D721Med (cell line): ENCODE measurements at places on chromosomes 4 and X.

- DNase-seq = no peak
These were observed 8.2 kb downstream of the ATP5ME start for GRCh38 chr4:665751-666435.

- no peak for DNase-seq
These were observed 60.1 kb downstream of the SEPTIN11 start for GRCh38 chr4:77009511-77010115.

- DNase-seq = no peak
These were observed 76.1 kb downstream of the SLC9A6 start for GRCh38 chrX:136061286-136061685.

- DNase-seq = no peak
These were observed 2.1 kb downstream of the GSTCD start for GRCh38 chr4:105710678-105711077.

DNA sequence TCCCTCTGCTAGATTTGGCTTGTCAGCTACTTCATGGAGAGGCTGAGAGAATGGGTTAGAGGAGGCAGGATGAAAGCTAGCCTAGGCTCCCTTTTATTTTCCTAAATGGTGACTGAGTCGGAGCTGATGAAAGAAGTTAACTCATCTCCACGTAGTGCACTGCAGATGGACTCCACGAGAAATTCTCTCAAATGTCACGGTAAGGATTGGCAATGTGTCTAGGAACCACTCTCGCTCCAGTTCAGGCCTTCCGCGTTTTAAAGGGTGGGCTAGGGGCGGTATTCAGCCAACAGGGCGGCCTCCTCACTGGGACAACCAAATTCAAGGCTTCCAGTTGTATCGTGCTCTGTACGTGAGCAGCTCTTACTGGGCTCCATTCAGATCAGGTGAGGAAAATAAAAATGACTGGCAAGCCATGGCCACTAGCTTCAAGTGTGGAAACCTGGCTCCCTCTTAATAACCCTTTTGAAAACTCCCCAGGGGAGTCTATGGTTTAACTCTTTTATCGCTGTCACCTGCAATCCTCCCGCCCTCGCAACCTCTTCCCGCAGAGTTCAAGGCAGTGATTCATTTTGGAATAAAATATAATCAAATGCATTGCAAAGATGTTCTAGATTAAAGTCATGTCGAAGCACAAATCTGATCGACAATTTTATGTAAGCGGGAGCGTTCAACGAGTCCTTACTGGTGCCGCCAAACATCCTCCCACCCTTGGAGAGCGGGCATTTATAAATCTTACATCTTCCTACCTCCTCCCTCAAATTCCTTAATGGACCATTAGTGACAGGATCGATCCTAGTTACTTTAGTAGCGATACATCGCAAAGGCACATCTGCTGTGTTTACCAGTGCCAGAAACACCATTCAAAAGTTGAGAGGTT, 1.2 kb downstream of the SPOCK3 start:
- no peak for DNase-seq

GRCh38 chr4:1806596-1807331, 13.7 kb downstream of the FGFR3 start:
- DNase-seq = no peak

DNA sequence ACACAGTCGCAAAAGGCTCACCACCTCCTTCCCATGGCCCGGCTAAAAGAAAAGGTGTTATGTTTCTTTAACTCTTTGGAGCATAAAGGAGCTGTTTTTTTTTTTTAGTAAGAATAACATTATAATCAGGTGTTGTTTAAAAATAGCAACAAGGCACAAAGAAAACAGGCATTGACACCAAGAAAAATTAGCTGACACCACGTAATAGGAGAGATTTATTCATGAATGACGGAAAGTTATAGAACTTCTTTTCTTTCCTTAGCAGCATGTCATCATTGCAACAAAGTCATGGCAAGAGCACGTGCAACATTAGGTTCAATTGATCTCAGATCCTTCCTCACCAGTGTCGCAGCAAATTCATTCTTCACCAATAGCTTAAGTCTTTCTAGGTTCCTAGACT, 302.9 kb upstream of the ZFP42 start:
- no peak for DNase-seq

GRCh38 chr4:120540625-120541024, 381.9 kb downstream of the PRDM5 start:
- no peak for DNase-seq
